ENCODE measurements at places on chromosomes 1 and 21. TPM values are rescaled to one million over a fixed set of nuclear protein-coding genes. Genes with fewer than 3 reads are reported as not detected.

DNA sequence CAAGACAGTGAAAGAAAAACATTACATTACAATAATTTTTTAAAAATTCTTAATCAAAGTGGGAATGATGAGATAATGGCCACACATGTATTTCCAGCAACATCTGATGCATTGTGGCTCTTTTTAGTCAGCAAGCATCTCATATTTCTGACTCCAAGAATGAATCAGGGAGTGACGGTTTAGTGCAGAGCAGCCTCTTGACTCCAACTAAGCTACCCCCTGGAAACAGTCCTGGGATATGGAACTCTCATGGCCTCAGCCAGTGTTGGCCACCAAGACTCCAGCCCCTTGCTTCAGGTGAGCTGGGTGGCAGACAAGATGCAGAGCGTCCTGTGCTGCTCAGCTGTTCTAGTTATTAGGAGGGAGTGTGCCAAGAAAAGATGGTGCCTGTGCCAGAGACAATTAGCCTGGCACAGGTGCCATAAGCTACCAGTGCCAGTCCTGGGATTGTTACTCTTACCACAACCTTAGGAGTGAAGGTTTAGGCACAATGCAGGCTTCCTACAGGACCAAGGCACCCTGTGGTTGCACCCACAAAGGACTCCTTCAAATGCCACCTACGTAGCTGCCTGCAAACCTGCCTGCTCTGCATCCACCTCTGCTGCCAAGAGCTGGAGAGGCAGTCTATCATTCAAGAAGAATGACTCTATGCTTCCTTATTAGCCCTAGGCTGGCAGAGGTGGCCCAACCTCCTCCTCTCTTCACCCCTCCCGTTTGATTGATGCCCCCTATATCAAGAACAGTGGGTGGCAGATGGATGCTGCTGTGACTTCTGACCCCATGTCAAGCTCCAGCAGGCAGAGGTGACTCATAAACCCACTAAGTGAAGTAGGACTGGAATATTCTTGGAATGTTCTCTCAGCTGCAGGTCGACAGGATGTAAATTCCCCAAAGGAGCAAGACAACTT lies 6.0 kb upstream of the SEC16B start:
- no peak for DNase-seq
- H3K27ac ChIP-seq, result no peak overlapping the region
- no peaks in the 10 kb centered on the region for H3K4me1 ChIP-seq
- H3K36me3 ChIP-seq, result no peaks in the 10 kb centered on the region
- H3K4me3 ChIP-seq, result no peak overlapping the region

- no peak for DNase-seq
- no peak overlapping the region for H3K27ac ChIP-seq
- peaks cover 48% of the 10 kb centered on the region for H3K4me1 ChIP-seq
- peaks cover 63% of the 10 kb centered on the region for H3K36me3 ChIP-seq
- H3K4me3 ChIP-seq, result no peak overlapping the region
Measured at GRCh38 chr1:160552425-160552824, 26.9 kb downstream of the CD84 start.

DNA sequence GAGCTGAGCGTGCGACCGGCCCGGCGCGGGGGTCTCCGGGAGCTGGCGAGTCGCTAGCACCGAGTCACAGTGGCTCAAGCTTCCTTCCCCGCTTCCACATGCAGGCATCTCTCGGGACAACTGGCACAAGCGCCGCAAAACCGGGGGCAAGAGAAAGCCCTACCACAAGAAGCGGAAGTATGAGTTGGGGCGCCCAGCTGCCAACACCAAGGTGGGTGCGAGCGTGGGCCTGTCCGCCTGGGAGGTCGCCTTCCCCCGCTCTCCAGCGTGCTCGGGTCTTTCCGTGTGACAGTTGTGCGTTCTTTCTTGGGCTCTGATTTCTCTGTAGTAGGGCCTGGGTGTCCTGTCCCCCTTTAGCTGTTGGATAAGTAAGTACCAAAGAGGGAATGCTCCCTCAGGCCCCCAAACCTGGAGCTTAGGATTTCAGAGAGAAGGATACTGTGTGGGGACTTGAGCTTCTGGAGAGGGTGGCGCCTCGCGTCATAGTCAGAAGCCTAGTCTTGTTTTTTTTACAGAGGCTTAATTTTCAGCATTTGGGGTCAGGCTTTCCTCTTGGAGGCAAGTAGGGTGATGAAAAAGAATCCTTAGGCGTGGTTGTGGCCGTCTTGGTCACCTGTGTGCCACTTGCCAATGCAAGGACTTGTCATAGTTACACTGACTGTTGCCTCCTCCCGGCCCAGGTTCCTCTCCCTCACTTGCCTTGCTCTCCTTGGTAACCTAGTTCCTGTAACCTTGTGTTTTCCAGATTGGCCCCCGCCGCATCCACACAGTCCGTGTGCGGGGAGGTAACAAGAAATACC lies 790 bp downstream of the RPS8 start:
- peak overlapping the region; percentile 78 for H3K27ac ChIP-seq
- H3K4me3 ChIP-seq, result peak overlapping the region; percentile 87
- peaks cover 25% of the 10 kb centered on the region for H3K36me3 ChIP-seq
- H3K4me1 ChIP-seq, result peaks cover 25% of the 10 kb centered on the region
- H3K27me3 ChIP-seq, result no peaks in the 10 kb centered on the region

- H3K4me1 ChIP-seq, result no peaks in the 10 kb centered on the region
- no peaks in the 10 kb centered on the region for H3K27me3 ChIP-seq
- no peaks in the 10 kb centered on the region for H3K36me3 ChIP-seq
- no peak overlapping the region for H3K27ac ChIP-seq
Measured at GRCh38 chr1:53512807-53513755, 53.9 kb downstream of the DMRTB1 start.

NPPA gene
- total RNA-seq, result not detected

LCK gene
- total RNA-seq, result 436 TPM

All from CD4-positive, alpha-beta memory T cell (primary cell).